ENCODE measurements at places on chromosomes 2 and 18. TPM values are rescaled to one million over a fixed set of nuclear protein-coding genes. Genes with fewer than 3 reads are reported as not detected.

Gene SAG
- 0.32 TPM for polyA plus RNA-seq

Gene FN1
- 503 TPM for polyA plus RNA-seq

Gene SCN3A
- polyA plus RNA-seq: 0.34 TPM

Gene ARHGAP25
- 8.5 TPM for polyA plus RNA-seq

Gene CCDC74B
- 14.9 TPM for polyA plus RNA-seq

Gene PROM2
- polyA plus RNA-seq: 42.8 TPM

Gene EIF2AK3
- 29.4 TPM for polyA plus RNA-seq

- no peak for DNase-seq
Observed at GRCh38 chr2:16785149-16785548, 119.5 kb upstream of the CYRIA start.

DNA sequence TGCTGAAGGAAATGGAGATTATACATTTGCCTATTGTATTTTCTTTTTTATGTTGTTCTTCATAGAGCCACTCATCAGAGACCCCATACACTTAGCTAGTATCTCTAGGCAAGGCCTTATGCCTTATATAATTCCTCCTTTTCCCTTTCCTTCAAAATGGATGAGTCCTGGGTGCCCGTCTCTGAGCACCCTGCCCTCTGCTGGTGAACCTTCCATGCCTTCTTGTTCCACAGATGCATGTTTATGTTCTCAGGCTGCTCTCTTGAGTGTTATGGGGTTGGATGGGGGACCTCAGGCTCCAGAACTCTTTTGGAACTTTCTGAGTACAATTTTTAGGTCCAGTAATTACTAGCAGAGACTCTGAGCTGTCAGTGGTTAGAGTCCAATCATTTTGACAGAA lies 368.6 kb upstream of the SPRED2 start:
- no peak for DNase-seq

GRCh38 chr18:6719098-6719846 lies 10.2 kb upstream of the ARHGAP28 start:
- DNase-seq: no peak

DNA sequence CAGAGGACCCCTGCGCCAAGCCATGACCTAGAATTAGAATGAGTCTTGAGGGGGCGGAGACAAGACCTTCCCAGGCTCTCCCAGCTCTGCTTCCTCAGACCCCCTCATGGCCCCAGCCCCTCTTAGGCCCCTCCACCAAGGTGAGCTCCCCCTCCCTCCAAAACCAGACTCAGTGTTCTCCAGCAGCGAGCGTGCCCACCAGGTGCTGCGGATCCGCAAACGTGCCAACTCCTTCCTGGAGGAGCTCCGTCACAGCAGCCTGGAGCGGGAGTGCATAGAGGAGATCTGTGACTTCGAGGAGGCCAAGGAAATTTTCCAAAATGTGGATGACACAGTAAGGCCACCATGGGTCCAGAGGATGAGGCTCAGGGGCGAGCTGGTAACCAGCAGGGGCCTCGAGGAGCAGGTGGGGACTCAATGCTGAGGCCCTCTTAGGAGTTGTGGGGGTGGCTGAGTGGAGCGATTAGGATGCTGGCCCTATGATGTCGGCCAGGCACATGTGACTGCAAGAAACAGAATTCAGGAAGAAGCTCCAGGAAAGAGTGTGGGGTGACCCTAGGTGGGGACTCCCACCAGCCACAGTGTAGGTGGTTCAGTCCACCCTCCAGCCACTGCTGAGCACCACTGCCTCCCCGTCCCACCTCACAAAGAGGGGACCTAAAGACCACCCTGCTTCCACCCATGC lies 3.0 kb downstream of the PROC start:
- DNase-seq: no peak

DNA sequence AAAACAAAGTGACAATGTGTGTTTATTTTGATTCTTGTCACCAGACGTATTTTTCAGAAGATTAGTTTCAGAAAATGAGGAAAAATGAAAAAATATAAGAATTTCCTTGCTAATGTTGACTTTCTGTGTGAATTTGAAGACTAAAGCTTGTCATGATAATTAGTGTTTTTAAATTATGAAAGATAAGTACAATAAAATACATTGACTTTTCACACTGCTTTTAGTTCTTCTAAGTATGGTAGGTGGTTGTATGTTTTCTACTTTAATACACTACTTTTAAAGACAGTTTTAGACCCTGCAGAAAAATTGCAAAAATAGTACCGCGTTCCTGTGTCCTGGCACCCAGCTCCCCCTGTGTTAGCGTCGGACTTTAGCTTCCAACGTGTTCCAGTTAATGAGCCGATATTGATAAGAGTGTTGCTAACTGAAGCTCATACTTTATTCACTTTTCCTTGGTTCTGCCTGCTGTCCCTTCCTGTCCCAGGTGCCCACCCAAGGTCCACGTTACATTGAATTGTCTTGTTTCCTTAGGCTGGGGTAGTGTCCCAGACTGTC lies 695 bp downstream of the RBFA start:
- DNase-seq: no peak

- DNase-seq: no peak
Observed at GRCh38 chr2:38371235-38371634, 5.8 kb downstream of the ATL2 start.

DNA sequence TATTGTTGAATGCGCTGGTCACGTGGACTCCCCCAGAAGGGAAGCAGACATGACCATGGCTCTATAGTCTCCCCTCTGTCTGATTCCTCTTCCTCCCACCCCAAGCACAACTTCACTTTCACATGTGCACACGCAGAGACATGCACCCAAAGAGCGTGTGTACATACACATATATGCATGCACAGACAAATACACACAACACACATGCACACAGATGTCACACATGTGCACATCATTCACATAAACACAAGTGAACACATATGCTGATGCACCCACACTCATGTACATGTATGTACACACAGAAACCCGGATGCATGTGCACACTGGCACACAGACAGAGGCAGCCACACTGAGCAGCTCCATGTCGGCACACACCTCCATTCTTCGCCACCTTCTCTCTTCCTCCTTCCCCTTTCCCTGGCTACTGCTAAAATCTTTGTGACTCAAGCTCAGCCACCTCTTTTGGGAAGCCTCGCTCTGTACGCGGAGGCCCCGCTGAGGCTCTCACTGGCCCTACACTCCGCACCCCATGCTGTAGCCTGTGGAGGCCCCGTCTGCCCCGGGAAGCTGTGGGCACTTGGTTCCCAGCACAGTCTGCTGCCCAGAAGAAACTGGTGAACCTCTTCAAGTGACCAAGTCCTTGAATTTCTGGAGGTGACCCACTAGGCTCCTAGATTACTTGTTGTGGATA lies 101.6 kb upstream of the TEX51 start:
- no peak for DNase-seq

- DNase-seq: no peak
Observed at GRCh38 chr2:141048951-141049350, 1081.9 kb downstream of the LRP1B start.

DNA sequence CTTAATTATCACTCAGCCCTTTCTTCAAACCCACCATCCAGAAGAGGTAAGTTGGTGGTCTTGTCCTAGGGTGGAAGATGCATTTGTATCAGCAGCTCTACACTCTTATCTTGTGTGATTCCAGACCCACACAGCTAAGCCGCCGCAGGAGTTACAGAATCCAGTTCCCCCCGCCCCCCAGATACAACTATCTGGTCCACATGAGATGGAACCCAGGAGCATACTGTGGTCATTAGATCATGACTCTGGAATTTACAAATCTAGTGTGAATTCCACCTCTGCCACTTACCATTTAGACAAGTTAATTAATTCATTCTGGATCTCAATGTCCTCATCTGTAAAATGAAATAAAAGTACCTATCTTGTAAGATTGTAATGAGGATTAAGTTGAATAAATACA lies 486.4 kb downstream of the BCL11A start:
- DNase-seq: no peak

- no peak for DNase-seq
Observed at GRCh38 chr2:230956827-230957755, 32.0 kb upstream of the GPR55 start.

GRCh38 chr2:222448748-222449181 lies 24.4 kb downstream of the SGPP2 start:
- DNase-seq: no peak

- DNase-seq: no peak
Observed at GRCh38 chr18:9835825-9836224, 49.9 kb upstream of the TXNDC2 start.

DNA sequence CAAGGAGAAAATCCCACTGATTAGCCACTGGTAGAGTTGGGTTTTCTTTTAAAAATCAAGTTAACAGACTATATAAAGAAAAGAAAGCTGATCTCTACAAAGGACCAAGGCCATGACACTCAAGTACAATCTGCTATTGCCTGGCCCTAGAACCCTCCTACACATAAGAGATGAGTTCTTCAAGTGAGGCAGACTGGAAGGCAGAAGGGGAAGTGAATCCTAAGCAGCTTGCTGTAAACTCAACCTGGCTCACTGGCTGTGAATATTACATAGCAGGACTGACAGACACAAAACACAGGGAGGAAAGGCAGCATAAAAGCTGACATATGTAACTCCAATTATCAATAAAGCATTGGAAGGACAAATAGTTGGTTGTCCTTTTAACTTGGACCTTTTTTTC lies 65.4 kb downstream of the TRIP12 start:
- no peak for DNase-seq
